Germinal center (tissue), 1 donor: ENCODE measurements at places on chromosomes 1 and 21.

DNA sequence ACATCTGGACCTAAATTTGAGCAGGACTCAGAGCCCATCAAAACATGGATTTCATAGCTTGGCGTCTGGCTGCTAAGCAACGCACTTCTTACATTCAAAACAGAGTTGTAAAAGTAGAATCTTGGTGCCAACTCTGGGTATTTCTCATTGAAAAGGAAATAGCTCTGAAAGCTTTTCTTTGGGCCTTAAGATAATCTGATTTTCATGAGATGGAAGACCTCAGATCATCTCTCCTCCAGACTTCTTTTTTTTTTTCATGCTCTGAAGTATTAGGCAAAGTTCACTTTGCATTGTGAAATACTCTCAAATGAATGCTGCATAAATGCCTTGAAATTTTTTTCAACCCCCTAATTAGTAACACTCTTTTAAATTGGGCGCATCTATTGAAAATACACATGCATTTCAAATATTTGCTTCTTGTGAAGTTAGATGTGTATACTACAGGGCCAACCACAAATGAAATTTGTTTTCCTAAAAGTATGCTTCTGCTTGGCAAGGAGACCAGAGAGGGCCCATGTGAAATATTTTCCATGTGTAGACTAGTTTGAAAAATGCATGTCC, 4.2 kb downstream of the ADAMTS5 start:
- no peak for DNase-seq

DNA sequence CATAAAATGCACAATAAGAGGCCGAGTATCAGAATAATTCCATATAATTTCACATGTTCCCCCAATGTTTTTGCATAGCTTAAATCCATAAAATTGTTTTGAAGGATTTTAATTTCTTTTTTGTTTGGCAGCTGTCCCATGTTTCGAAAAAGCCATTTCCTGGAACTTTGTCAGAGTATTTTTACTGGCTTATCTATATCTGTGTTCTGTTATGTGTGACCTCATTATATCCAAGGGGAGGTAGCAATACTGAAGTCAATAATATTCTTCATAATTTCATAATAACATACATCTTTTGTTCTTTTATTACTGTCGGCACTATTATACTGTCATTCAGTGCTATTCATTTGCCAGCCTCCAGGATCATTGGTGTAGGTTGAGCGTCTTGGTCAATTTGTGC, 9.4 kb upstream of the BACH1 start:
- no peak for DNase-seq

DNA sequence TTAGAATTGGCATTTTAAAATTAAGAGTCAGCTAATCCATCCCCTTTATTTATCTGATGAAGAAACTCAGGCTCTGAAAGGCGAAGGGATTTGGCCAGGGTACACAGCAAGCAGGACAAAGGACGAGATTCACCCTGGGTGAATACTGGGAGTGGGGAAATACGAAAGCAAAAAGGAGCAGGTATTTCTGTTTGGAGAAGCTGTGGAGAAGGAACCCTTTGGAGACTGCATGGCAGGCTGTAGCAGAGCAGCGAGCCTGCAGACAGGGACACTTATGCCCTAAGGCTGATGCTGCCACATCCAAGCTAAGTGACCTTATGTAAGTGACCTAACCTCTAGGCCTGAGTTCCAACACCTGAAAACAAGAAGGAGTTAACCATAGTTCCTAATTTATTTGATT, 207.2 kb upstream of the C1orf87 start:
- no peak for DNase-seq

GRCh38 chr1:158353303-158354075, at the start of gene CD1E:
TSS of gene CD1E (plus strand) at chr1:158353894. CDS start at chr1:158353989, 95 bp downstream.
- no peak for DNase-seq

GRCh38 chr1:206101351-206102045, 15.7 kb downstream of the AVPR1B start:
- DNase-seq: no peak

- peak; percentile 88 for DNase-seq
Observed at GRCh38 chr1:153568367-153569099, 2.9 kb upstream of the S100A2 start.

GRCh38 chr1:111756124-111756513, 418 bp downstream of the DDX20 start:
- DNase-seq: peak; percentile 57

DNA sequence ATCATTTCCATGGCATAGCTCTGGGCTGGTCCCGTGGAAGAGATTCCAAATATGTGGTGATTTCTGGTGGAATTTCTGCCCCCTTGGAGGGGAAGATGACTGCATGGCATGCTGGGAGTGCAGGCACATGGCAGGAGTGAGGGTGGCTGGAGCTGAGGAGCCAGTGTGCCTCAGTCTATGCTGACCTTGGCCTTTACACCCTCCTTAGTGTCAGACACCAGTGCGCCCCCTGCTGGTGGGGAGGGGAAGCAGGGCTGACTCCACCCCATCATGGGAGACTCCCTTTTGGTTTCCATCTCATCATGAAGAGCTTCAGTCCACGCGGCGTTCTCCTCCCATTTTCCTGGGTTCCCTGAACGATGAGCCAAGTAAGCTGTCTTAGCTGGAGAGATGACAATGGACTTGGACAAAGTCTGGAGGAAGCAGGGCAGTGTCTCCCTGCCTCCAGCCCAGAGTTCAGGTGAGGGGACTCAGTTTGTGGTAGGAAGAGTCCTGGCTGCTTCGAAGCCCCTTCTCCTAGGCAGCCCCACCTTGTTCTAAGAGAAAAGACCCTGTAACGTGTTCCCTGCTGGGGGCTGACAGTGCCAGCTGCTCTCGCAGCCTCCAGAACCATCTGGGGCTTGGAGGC, 10.3 kb downstream of the ALX3 start:
- peak; percentile 63 for DNase-seq

DNA sequence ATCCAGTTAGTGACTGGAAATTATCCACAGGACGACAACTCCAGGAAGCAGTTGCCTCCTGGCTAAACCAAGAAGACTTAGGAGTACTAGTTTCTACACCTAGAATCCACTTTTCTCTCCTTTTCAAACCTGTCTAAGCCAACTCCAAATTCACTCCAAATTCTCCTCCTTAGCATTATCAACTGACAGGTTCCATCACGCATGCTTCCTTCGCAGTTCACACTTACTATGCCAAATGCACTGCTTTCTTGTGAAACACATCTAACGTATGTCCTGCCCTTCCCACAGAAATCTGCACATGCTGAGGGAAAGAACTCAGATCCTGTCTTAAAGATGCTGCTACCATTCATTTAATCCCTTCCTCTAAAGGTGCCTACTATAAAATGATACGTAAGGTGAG, 225.9 kb downstream of the RERE start:
- DNase-seq: no peak
